Mucosa of descending colon (tissue), 3 donors: ENCODE measurements at places on chromosomes 16 and 17. TPM values are rescaled to one million over a fixed set of nuclear protein-coding genes. Genes with fewer than 3 reads are reported as not detected.

- no peak for DNase-seq
These were observed 20.6 kb upstream of the MAPT start for GRCh38 chr17:45873728-45874127.

- DNase-seq, result no peak
These were observed 98.7 kb upstream of the CCL2 start for GRCh38 chr17:34156401-34156740.

DNA sequence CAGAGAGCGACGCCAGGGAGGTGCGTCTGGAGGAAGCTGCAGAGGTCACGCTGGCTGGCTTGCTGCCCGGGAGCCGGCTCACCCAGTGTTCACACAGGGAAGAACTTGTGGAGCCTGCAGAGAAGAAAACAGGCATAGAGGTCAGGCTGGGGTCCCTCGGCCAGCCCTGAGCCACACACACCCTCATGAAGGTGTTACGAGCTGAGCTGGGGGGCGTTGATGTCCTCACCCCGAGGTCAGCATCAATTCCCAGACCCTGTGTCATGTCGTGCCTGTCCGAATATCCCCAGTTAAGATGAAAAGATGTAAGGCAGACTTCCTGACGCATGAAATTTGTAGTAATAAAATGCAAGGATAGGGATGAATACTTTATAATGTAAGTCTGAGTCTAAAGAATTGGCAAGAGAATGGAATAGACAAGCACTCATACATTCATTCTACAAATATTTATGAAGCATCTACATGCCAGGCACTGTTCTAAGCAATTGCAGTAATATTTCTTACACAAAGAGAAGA is 77.1 kb downstream of the USP31 start:
- DNase-seq, result peak; percentile 86

- DNase-seq, result no peak
These were observed 9.3 kb downstream of the KCTD5 start for GRCh38 chr16:2691491-2692248.

GRCh38 chr17:80731323-80731722 is 186.7 kb downstream of the RPTOR start:
- DNase-seq, result no peak

Gene COQ9
- 98.0 TPM for total RNA-seq

DNA sequence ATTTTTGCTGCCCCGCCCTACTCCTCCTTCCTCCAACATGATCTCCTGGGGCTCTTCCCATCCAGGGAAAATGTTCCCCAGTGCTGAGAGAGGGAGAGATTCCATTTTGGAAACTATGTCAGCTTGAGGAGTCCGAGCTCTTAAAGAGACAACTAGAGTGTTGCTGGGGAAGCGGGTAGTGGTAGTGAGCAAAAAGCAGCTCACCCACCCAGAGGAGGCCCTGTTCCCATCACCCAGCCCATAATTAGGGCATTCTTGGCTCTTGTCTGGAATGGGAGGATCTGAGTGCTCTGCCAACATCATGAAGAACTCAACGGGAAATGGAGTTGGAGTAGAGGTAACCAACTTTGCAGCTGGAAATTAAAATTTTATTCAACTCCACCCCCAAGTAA is 9.1 kb upstream of the MSL1 start:
- DNase-seq, result peak; percentile 40

DNA sequence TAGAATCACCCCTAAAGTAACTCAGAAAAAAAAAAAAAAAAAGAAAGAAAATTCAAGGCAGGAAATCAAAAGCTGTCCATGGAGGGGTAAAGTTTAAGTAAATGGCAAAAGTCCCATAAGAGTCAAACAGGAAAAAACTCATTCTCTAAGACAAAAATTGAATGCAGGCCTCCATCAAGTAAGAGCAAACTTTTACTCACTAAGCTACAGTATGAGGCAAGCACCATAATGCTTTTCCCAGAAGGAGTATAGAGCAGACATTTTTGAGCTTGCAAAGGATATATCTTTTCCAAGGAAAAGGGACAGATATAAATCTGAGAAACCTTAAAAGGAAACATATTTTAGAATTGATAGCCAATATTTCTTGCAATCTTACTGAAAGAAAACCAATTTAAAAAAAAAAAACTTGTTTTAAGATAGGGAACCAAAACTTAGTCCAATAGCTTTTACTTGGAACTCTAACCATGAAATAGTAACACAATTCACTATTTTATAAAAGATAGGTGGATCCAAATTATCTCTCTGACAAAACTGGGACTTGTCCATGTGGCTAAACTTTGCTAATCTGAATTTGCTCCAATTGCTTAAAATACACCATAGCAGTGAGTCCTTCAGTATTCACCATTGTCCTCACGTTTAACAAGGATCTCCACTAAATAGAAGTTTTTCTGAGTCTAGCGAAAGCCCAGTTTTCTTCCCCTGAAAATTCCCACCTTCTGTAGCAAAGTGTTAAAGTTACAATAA is 99.8 kb downstream of the CDH11 start:
- DNase-seq, result no peak

- no peak for DNase-seq
These were observed 44.0 kb downstream of the MARVELD3 start for GRCh38 chr16:71669926-71670536.

GRCh38 chr17:76142585-76143041 is 1.6 kb upstream of the FOXJ1 start:
- no peak for DNase-seq

DNA sequence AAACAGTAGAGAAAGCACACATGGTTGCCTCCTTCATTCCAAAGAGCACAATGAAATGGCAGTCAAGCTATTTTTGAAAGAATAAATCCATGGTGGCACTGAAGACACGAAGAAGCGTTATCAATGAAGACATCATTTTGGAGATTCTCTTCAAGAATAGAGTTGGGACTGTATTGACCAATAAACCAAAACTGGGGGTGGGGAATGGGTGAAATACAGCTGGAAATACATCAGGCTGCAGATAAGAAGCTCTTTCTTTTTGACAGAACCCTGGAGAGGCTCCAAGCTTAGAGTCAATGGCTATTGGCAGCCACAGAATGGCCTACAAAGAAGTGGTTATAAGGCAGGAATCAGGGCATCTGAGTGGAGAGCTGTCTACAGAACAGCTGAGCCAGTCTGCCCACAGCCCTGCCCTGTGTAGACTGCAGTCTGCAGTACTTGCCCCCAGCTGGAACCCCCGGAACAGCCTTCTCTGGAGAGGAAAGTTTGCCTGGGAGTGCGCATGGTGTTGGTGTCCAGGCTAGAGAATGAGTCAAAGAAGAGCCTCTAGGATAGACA is 100.4 kb downstream of the STX8 start:
- DNase-seq, result no peak

- no peak for DNase-seq
These were observed 43.6 kb upstream of the ANKFY1 start for GRCh38 chr17:4307179-4307930.

Gene KRTAP4-5
- not detected for total RNA-seq

Gene CA4
- 177 TPM for total RNA-seq

Gene NPIPA3
- not detected for total RNA-seq

- no peak for DNase-seq
These were observed 37.5 kb upstream of the KCNJ16 start for GRCh38 chr17:70037498-70037897.
